Heart left ventricle (tissue), 16 donors: ENCODE measurements at places on chromosomes 3 and 15. TPM values are rescaled to one million over a fixed set of nuclear protein-coding genes. Genes with fewer than 3 reads are reported as not detected.
A peak's percentile ranks its signal among the peaks of the same experiment; 100 is the strongest.

DNA sequence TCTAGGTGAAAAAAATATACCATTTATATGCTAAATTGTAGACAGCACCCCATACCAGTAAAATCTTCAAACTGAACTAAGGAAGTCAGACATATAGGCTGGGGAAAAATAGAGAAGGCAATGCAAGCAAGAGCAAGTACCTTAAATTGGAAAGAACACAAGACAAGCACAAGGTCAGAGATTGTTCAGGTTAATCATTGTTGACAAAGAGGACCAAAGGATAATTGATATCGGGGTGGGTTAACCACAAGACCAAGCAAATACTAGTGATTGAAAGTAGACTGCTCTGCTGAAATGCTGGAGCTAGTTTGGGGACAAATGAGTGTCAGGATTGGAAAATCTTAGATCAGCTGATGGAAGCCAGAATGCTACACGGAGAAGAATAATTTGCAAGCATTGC lies 499.8 kb downstream of the ROBO2 start:
- DNase-seq = no peak

- peak; percentile 81 for DNase-seq
Measured at GRCh38 chr3:197354568-197355001, 56.2 kb upstream of the DLG1 start.

- DNase-seq = no peak
Measured at GRCh38 chr15:91308855-91309254, 208.8 kb downstream of the SV2B start.

DNA sequence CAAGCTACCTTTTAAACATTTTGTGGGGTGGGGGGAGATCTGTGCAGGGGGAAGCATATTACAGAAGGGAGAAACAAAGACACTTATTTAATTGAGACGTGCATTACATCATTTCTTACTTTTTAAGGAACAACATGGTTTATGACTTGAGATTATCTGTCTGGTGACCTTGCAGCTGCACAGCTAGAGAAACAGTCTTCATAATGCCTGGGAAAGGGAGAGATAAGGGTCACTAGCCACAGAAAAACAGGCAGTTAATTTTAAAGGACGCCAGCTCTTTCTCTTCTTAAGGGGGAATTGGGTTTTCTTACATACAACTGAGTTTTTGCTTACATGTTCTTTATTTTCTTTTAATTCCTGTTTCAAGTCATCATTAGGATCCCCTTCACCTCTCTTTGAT lies 147.9 kb downstream of the SST start:
- DNase-seq = no peak

DNA sequence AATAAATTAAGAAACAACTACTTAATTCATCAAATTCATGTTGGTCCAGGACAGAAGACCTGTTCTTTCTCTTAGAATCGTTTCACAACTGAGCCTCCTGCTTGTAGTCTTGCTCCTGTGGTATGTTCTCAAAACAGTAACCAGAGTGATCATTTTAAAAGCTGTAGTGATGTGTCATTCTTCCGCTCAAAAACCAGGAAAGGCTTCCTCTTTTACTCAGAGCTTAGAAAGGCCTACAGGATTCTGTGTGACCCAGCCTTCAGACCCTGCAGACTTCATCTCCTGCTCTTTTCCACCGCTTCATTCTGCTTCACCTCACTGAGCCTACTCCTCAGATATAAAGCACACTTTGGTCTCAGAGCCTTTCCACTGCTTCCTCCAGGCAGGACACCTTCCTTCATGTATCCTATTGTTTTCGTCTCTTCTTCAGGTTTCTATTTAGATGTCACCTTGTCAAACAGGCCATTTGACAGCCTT lies 22.7 kb downstream of the ST6GAL1 start:
- no peak for DNase-seq

DNA sequence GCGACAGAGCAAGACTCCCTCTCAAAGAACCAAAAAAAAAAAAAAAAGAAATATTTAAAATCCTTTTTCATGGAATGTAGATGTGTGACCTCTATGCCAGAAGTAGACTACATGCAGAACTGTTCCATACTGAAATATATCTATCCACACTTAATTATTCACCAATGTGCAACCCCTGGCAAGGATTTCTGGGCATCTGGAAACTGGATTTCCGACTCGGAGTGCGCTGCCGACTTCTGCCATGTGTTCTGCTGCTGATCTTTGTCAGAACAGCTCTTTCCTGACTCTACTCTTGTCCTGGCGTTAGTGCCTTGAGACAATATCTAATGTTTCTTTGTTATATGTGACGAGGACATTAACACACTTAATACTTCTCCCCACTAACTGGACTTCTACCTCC lies 11.7 kb downstream of the LIPH start:
- DNase-seq = no peak

GRCh38 chr15:53448232-53449015 lies 311.0 kb downstream of the WDR72 start:
- no peak for DNase-seq

GRCh38 chr3:151445273-151446001 lies 15.4 kb downstream of the IGSF10 start:
- DNase-seq = no peak

DNA sequence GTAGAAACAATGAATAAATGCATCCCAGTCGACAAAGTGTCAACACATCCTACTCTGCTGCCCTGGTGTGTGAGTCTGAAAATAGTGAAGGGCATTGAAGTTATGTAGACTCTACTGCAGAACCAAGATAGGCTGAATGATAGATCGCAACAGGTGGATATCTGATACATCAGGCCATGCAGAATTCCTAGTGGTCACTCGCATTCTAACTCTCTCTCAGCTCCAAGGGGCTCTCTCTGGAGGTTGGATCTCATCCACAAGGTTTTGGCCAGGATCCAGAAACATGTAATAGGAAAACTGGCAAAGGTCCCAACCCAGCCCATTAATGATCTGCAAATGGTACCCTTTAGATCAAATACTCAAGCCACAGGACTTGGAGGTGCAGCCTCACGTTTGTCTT lies 514.1 kb downstream of the MAGI1 start:
- DNase-seq = no peak

GRCh38 chr3:36891701-36892160 lies 53.1 kb downstream of the TRANK1 start:
- peak; percentile 78 for DNase-seq

DNA sequence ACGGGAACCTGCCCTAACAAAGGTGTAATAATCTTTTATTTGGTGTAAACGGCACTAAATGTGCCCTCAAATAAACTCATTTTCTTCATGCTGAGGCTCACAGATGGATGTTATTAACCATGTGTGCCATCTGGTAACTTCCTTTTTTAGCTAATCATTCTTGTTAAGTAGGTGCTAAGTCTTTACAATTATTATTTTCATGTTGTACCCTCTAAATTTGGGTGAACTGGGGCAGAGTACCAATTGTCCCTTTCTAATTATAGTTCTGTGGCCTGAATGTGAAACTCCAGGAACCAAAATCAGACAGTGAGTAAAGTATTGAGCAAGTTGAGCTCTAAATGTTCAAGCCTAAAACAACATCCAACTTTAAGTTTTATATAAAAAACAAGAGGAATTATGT lies 220.7 kb upstream of the CADM2 start:
- DNase-seq = no peak

- no peak for DNase-seq
Measured at GRCh38 chr3:106420628-106421027, 551.8 kb upstream of the CBLB start.

GRCh38 chr15:99031688-99032282 lies 24.2 kb upstream of the PGPEP1L start:
- no peak for DNase-seq

DNA sequence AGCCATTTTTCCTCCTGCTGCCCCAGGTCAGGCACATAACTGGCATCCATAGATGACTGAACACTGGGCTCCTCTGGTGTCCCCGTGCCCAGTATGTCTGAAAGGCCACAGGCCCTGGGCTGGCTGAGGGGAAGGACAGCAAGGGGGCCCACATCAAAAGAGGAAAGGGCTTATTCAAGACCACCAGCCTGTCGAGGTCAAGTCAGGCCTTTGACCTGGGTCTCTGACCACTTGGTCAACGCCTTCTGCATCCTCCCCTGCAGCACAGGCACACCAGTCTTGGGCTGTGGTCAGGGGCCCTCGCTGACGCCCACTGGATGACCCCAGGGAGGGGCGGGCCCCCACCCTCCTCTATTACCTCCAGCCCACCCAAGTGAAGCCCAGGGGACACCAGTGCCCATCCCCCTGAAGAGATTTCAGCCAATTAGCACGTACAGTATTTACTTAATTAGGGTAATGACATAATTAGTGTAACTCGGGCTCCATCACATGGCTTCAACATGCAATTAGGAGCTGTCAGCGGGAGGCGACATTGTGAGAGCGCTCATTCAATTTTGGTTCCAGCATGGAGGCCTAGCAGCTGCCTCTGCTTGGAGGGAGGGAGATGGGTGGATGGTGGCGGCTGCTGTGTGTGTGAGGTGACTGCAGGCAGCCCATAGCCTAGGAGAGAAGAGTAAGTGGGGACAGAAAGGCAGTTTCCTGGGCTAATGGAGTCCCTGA lies 13.5 kb upstream of the DNAH1 start:
- DNase-seq = no peak

OR4M2 gene
- not detected for total RNA-seq

FAIM gene
- total RNA-seq = 3.9 TPM

FETUB gene
- total RNA-seq = not detected

CHDH gene
- 3.6 TPM for total RNA-seq
